ENCODE measurements at places on chromosomes 7 and 10. TPM values are rescaled to one million over a fixed set of nuclear protein-coding genes. Genes with fewer than 3 reads are reported as not detected.

The FAM107B gene
- total RNA-seq, result 45.1 TPM

The CDH23 gene
- total RNA-seq, result 6.3 TPM

The FKBP6 gene
- not detected for total RNA-seq

GRCh38 chr7:158587162-158588084, at the start of gene PTPRN2:
PTPRN2 (minus strand) TSS chr7:158587823.
- peak; percentile 8 for DNase-seq

- DNase-seq, result no peak
Observed at GRCh38 chr10:107686095-107686494, 521.6 kb upstream of the SORCS1 start.

- no peak for DNase-seq
Observed at GRCh38 chr10:113610631-113611601, 52.9 kb downstream of the NRAP start.

DNA sequence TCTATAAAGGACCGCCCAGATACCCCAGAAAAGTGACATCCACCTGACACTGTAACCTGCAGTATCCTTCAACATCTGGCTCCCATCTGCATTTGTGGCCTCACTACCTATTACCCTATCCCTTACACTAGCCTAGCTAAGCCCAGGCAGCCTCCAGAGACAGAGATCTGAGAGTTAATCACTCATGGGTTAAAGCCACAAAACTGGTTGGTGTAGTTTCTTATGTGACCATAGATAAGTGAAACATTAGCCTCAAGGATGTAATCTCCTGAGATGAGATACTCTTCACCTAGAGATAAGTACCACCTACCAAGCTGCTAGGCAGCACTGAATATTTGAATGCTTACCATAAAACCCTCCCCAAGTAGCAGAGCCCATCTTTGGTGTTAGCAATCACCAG, 35.4 kb downstream of the CTTNBP2 start:
- no peak for DNase-seq

GRCh38 chr7:82284936-82285519, 158.5 kb downstream of the CACNA2D1 start:
- DNase-seq, result no peak

DNA sequence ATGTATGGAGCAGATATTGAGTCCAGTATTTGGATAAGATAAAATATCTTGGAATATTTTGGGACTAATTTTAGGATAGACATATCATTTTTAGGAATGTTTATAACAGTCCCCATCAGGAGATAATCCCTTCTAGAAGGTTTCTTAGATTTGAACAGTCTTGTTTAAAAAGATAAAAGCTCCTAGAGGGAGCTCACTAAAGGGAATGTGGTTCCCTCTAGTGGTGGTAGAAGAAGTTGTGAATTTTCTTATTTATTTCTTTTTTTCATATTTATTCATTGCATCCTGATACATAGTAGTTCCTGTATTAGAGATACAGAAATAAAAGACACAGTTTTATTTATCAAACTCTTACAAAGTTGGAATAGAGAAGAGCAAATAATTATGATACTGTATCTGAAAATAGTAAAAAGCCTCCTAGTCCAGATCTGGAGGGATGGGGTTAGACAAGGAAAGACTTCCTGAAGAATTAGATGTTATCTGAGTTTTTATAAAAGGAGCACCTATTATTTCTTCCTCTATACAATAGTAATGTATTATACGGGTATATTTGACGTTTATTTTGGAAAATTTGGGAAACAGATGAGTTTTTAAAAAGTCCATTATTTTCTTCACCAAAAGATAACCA, 24.5 kb upstream of the KLF14 start:
- DNase-seq, result peak; percentile 44

DNA sequence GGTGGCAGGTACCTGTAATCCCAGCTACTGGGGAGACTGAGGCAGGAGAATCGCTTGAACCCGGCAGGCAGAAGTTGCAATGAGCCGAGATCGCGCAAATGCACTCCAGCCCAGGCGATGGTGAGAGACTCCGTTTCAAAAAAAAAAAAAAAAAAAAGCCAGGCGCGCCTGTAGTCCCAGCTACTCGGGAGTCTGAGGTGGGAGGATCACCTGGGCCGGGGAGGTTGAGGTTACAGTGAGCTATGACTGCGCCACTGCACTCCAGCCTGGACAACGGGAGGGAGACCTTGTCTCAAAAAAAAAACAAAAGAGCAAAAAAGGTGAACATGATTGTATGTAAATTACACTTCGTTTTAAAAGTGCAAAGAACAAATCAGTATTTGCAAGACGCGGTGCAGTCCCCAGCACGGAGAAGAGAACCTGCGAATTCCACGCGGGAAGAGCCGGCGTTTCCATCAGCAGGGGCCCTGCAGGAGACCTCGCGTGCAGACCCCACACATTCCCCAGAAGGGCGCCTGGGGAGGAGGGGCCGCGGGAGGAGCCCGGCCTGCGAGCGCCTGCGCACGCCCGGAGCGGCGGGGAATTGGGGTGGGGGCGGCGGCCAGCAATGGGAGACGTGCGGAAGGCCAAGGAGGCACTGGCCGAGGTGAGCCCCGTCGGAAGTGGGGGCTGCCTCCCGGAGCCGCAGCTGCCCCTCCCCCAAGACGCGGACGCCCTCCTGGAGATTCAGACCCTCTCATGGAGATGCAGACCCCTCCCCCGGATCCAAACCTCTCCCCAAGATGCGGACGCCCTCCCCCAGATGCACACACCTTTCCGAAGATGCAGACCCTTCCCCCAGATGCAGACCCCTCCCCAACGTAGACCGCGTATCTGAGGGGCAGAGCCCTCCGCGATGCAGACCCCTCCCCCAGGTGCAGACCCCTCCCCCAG, 16.7 kb upstream of the SUN1 start:
- DNase-seq, result no peak

DNA sequence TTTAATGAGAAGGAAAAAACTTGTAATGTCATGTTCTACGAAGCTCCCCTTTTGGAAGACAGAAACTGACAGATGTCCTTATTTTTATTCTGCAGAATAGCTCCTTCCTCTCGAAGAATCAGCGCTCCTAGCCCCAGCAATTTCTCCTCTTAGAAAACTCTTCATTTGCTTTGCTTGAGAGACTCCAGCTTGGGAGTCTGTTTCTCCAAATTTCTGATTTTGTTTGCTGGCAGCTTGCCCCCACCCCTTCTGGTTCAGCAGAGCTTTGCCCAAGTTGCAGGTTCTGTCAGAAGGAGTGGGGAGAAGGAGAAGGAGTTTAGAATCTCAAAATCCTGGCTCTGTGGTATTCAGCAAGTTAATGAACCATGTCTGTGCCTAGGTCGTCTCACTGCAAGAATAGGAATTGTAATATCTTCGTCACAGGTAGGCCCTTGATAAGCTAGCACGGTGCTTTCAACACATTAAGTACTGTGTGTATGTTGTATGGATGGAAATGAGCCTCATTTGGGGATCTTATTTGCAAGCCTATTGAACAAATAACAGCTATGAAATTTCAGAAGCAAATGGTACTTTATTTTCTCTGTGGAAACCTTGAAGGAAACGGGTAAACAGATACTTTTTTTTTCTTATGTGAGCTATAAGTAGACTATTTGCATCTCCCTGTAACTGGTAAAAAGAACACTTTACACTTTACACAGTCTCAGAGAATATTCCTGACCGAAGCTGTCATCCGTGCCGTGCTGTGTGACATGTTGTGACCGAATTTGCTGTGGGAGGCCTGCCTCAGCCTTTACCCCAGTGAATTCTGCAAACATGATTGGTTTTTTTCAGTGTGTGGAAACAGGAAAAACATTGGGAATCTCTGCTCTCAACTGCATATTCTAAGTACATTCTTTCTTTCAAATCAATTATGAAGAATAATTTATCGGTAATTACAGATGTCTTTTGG, 290.9 kb downstream of the CAMK1D start:
- no peak for DNase-seq

All from skin of body (tissue), 3 donors.